CD4-positive, alpha-beta T cell treated with Interleukin-2 at 100 ng/mL for 4 hours (primary cell): ENCODE measurements at places on chromosomes 4 and X.

- DNase-seq, result no peak
Observed at GRCh38 chr4:83917572-83917971, 381.7 kb downstream of the GPAT3 start.

- no peak for DNase-seq
Observed at GRCh38 chr4:183362916-183363542, 40.8 kb upstream of the CLDN24 start.

GRCh38 chr4:80306260-80306659, 29.3 kb upstream of the CFAP299 start:
- no peak for DNase-seq

DNA sequence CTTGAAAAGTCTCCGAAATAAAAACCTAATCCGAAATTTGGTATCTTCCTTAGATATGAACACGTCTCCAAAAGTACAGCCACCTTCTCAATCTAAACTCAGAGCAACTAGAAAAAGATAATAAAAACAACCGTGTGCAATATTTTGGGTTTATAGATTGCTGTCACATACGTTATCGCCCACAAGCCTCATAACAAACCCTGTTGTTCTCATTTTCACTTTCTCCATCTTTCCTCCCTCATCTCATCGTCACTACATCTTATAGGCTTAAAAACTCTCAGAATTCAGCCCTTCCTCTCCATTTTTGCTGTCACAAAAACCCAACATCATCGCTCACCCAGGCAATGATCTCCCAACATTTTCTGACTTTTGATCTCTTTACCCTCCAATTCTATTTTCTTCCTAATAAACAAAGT, 448 bp upstream of the SCFD2 start:
- no peak for DNase-seq

DNA sequence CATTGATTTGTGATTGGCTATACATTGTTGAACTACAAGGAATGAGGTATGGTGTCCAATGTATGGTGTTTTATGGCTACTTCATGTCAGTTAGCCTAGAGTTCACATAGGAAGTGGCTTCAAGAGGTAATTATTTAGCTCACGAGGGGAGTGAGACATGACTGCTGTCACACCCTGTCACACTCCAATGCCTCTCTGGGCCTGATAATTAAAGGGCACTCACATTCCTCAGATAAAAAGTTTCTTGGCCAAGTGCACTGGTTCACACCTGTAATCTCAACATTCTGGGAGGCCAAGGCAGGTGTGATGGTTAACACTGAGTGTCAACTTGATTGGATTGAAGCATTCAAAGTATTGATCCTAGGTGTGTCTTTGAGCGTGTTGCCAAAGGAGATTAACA, 65.0 kb upstream of the DDX60 start:
- no peak for DNase-seq

GRCh38 chr4:55103224-55103623, 22.2 kb downstream of the KDR start:
- DNase-seq, result no peak

DNA sequence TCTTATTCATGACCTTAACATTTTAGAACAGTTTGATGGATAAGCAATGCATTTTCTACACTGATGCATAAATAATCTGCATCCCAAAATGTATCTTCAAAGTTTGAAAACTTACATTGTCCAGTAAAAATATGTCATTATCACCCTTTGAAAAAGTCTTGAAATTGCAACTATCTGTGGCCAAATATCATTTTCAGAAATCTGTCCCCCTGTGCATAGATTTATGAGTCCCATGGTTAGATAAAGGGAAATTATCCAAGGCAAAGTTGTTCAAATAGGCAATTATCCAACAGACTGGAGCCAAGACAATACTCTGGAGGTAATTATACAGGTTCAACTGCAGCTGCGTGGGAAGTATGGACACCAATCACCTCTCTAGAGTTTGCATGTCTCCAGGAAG, 182.5 kb upstream of the INTU start:
- DNase-seq, result no peak

- no peak for DNase-seq
Observed at GRCh38 chr4:119170195-119170594, 34.6 kb downstream of the MYOZ2 start.

- DNase-seq, result no peak
Observed at GRCh38 chr4:137901114-137901513, 341.0 kb downstream of the SLC7A11 start.

- no peak for DNase-seq
Observed at GRCh38 chr4:68462691-68463090, 15.4 kb downstream of the TMPRSS11E start.

- no peak for DNase-seq
Observed at GRCh38 chrX:46326161-46326560, 219.1 kb downstream of the ZNF674 start.

DNA sequence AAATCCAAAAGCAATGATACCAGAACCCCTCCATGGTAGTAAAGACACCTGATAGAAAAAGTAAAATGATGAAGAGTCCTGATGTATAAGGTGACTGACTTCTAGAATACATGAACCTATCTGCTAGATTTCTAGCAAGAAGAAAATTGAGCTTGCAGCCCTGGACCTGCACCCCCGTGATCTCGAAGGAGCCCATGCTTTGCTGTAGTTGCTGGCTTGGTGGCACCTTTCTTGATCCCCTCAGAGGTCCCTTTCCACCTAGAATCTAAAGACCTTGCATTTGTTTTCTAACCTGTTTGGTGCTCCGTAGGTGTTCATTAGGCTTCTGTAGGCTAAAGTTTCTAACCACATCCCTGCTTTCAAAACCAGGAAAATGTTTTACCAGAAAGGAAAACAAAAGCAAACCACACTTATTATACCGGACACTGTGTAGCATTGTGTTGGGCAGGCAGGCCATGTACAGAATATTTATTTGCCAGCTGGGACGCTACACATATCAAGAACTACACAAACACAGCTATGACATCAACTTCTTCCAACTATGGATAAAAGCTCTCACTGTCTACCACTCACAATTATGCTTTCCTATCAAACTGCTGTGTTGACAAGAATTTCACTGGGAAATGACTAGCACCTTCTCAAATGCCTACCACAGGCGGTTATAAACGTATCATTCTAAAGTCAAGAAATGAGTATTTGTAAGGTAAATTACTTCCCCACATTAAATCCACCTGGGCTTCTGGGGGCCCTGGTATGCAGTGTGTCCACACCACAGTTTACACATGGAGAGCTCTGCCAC, 316.2 kb downstream of the UNC5C start:
- DNase-seq, result no peak

DNA sequence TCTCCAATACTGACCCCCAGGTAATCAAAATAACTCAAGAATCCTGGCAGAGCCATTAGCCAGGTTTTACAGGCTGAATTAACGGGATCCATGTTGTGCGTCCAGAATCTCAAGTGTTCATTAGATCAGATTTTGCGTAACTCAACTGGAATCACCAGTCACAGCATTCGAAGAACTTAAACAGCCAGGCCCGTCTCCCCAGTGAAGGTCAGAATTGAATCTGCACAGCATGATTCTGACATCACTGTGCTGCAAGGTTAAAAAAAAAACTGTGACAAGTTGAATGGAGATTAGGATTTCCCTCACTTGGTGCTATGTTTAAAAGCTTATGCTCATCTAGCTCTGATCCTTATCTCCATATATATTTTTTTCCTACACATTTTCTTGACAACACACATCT, 96.1 kb downstream of the ANOS1 start:
- no peak for DNase-seq

GRCh38 chr4:120839334-120839973, 83.1 kb downstream of the PRDM5 start:
- DNase-seq, result no peak

DNA sequence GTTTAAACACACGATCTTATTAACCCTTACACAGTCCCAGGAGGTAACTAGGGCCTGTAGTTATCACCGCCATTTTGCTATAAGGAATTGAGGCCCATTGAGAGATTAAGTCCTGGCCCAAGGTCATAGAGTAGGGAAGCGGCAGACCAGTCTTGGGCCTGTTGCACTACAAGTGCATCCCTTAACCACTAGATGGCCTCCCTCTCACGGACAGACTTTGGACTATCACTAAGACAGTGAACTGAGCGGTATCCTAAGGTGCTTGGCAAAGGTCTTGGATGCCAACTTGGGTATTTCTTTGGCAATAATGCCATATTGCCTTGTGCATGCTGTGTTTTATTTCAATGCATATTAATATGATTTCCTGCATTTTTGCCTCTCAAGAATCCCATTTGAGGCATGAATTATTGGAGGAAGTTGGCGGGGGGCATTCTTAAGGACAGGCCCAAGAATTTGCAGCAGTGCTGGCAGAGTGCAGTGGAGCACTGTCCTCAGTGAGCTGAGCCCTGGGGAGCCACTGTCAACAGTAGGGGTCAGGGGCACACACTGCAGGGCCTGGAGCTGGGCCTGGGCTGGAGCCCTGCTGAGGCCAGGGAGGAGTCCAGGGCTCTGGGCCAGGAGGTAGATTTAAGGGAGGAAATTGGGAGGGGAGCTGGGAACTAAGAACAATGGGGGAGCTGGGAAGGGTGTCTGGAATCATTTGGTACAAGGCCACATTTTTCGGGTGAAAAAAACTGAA, 147.4 kb downstream of the SMIM20 start:
- DNase-seq, result peak; percentile 48

DNA sequence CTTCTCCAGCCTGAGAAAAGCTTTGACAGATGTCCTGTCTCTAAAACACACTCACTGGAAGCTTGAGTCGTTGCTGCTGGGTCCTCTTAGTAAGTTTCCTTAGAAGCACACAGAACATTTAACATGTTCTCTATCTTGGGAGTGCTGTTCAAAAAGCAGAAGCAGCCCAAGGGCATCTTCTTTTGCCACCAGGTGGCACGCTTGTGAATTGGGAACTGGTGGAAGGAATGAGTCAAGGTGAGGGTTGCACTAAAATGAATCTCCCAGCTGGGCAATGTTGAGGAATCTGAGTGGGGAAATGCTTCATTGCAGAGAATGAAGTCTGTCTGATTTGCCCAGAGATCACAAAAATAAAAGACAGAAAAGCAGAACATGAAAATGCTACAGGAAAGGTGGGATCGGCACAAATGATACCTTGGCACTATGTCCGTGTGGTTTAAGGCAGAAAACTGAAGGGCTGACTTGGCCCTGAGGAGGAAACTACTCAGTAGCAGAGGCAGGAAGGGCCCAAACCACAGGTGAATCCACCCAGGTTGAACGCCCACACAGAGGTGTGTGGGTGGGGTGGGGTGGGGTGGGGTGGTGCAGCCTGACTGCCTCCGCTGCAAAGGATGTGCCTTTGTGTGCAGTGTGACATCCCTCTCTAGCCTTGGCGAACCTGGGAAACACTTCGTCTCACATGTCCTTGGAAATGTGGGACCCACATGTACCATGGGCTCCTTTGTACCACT, 26.0 kb downstream of the KIT start:
- peak; percentile 51 for DNase-seq

DNA sequence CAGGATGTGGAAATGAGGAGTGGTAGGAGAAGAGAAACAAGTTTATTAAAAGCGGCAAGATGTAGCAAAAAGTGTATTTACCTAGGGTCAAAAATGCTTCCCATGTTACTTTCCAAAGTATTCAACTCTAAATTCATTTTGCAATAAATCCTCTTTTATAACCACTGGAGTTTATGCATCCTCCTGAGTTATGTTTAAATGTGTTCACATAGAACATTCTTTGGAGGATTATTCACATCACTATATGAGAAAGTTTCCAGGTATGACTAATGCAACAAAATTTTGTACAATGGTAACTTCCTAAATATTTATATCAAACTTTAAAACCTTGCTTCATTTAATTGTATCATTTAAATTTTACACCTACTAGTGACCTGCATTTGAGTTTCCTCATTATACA, 870.6 kb upstream of the SLIT2 start:
- no peak for DNase-seq

DNA sequence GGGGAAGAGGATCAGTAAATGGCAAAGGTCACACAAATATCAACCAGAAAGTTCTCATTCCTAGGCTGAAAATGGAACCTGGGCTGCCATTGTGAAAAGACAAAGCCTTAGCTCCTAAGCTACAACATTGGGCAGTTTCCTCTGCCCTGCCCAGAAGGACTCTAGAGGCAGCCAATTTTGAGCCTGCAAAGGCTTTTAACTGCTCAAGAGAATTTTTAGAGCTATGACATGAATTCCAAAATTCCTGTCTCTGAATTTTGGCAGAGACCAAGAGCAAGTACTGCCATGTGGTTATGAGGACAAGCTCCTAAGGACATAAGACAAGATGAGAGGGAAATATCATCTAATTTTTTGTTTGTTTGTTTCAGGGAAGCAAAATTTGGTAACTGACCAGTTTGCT, 29.6 kb upstream of the IGFBP7 start:
- no peak for DNase-seq

GRCh38 chrX:146186540-146186939, 368.9 kb downstream of the SLITRK2 start:
- DNase-seq, result no peak

DNA sequence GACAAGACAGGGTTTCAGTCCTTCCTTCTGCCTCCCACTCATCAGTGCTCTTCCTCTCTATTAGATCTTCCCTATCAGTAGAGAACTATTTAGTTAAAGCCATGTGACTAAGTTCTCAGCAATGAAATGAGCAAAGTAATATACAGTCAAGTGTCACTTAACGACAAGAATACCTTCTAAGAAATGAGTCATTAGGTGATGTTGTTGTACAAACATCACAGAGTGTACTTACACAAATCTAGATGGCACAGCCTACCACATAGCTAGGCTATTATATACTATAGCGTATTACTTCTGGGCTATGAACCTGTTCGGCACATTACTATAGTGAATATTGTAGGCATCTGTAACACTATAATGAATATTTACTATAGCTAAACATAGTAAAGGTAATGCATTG, 71.3 kb downstream of the POU4F2 start:
- no peak for DNase-seq

DNA sequence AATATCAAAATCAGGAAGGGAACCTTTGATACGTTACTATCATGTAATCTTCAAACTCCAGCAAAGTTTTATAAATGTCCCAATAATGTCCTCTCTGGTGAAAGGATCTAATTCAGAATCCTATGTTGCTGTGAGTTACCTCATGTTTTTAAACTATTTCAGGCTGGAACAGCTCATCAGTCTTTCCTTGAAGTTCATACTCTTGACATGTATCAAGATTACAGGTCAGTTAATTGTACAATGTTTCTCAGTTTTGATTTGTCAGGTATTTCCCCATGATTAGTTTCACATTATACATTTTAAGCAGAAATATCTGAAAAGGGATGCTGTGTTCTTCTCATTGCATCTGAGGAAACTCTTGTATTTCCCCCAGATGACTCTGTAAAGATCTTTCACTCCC, 136.5 kb upstream of the HS3ST1 start:
- no peak for DNase-seq

DNA sequence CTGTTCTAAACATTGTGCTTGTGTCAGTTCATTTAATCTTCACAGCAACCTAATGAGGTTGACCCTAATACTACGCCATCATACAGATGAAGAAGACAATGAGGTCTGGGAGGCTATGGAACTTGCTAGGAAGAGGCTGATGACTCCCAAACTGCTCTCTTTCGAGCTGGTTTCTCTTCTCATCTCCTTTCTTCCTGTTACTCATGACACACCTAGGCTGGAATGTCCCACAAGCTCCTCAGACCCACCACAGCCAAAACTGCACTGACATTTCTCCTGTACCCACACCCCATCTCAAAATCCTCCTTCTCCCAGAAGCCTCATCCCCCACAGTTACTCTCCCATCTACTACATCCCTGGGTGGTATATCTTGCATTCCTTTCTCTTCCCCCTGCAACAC, 27.4 kb upstream of the PJA1 start:
- DNase-seq, result no peak

- no peak for DNase-seq
Observed at GRCh38 chr4:77010841-77011354, 61.3 kb downstream of the SEPTIN11 start.
